ENCODE measurements at places on chromosomes 5 and 9.

GRCh38 chr5:144281784-144282183 lies 111.1 kb downstream of the KCTD16 start:
- DNase-seq: no peak

DNA sequence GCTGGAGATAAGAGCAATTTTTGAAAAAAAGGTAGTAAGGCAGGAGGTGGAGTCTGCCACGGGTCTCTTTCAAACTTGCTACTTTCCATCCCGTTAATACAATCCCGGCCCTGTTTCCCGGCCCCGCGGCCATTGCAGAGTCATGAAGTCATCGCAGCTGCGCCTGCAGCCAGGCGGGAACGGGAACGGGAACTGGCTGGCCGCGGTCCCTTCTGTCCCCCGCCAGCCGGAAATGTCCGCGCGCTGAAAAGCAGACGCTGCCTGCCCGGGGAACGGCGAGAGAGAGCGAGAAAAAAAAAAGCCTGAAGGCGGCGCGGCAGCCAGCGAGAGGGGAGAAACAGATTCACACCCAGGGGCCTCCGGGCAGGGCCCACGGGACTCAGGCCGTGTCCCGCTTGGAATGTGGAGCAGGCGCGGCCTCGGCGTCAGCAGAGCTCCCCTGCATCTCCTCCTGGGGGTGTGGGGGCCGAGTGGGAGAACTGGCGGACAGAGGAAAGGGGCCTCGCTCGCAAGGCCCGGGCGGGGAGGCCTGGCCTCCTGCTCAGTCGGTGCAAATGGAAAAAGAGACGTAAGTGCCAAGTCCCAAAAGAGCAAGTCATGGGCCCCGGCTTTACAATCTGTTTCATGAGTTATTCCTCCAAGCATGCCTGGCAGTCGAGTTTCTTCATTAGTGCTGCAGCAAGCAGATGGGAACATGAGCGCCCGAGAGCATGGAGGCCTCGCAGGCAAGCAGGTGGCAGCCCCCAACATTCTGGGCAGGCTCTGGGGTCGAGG lies 201.2 kb upstream of the GAS1 start:
- no peak for DNase-seq

DNA sequence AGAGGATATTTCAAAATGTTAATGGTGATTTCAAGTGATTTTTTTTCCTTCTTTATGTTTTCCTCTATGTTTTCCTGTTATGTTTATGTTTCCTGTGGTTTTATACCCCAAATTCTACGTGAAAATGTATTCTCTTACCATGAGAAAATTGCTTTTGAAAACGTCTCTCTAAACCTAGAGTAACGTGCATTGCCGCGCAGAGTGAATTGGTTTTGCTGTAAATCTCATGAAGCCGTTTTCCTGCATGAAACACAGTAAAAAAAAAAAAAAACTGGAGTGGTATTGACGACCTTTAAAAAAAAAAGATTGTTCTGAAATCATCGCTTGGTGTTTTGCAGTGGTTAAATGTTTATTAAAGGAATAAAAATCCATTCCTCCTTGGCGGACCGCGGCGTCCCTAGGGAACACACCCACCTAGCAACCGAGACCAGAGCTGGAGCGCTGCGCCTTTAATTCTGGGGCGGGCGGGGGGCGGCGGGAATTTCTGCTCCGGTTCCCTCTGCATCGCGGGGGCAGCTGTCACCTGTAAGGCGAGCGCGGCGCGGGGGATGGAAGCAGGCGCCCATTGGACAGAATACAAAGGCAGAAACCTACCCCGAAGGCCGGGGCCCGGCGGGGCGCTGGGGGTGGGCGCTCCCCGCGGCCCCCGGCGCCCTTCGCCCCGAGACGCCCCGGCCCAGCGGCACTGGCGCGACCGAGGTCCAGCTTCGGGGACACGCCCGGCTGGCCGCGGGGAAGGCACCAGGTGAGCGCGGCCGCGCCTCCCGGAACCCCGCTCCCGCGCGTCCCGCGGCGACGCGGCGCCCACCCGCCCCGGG lies at the start of gene SOWAHA:
Gene SOWAHA, plus strand, starts transcription at position 522 of the 818 bp plus-strand sequence. CDS start 320 bp downstream, outside the sequence.
- DNase-seq: peak; percentile 47

DNA sequence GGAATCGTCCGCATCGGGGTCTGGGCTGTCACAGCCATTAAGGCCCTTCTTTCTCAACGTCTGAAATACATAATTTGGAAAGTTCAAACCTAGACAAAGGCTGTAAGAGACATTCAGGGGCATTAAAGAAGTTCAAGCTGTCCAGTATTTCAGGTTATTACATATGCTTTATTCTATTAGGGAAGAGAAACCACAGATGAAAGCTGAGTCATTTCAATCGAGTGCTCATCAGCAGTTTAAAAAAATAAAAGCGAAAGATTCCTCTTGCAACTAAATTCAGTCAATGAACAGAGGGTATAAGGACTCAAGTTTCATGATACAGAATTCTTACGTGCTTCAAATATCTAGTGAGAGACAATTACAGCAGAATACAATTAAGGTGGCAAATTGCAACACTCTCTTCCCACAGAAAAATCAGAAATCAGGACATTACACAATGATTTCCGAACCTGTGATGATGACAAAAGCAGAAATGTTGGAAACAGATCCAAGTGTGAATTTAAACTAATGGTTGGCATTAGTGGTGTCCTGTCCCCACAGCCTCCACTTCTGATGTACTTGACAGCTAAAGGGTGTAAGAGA lies 121.6 kb downstream of the MEF2C start:
- no peak for DNase-seq

GRCh38 chr9:94086486-94087345 lies 2.5 kb downstream of the PTPDC1 start:
- DNase-seq: no peak

- DNase-seq: no peak
Measured at GRCh38 chr5:55031492-55031891, 7.4 kb downstream of the GZMK start.

GRCh38 chr5:176529741-176530141 lies 7.5 kb downstream of the RNF44 start:
- no peak for DNase-seq

DNA sequence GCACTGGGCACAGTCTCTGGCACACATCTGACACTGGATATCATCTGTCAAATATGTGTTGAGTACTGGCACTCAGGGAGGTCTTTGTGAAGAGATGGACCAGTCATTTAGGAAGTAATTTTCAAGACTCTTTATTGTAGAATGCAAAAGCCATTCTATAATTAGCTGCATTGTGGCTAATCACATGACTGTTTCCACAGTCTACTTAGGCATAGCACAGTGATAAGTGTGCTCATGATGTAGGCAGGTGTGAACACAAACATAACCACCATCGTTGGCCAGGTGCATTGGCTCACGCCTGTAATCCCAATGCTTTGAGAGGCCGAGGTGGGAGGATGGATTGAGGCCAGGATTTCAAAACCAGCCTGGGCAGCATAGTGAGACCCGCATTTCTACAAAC lies 62.2 kb downstream of the CFAP77 start:
- no peak for DNase-seq

DNA sequence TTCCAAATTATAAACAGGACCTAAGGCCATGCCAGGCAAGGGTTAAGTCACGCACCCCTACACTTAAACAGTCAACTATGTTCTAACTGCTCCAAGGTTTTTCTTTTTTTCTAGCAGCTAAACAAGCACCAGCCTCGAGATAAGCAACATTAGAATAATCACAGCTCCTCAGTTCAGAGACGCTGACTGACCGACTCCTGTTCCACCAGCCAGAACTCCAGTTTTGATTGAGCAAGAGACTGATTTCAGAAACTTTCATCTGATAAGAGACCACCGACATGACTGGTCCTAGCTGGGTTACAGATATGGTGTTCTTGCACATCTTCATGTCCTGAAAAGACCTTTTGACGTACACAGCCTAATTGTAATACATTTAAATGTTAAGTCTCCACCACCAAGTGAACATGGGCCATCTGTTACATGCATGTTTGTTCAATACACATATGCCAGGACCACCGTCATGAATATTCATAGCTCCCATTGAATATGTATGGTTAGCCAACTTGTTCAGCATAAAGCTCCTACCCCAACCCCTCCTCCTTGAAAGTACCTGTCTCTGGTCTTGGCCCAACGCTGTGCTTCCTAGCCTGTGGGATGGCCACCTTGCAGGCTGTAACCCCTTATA lies 23.7 kb upstream of the OTULINL start:
- DNase-seq: peak; percentile 97

- DNase-seq: no peak
Measured at GRCh38 chr9:93200989-93201334, 17.0 kb downstream of the WNK2 start.

DNA sequence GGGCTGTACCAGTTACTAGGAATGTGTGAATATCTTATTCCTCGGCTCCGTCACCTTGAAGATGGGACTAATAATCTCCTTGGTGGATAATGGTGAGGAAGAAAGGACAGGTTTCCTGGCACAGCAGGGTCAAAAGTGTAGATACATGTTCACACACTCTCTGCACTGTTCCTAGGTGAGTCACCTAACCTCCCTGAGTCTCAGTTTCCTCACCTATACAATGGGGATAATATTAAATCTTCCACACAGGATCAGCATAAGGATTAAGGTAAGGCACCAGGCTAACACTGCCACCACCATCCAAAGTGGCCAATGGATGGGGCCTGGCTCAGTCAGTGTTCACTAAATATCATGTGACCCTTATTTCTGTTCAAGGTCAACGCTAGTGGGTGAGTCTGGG lies 66.9 kb downstream of the PSMB7 start:
- DNase-seq: no peak

DNA sequence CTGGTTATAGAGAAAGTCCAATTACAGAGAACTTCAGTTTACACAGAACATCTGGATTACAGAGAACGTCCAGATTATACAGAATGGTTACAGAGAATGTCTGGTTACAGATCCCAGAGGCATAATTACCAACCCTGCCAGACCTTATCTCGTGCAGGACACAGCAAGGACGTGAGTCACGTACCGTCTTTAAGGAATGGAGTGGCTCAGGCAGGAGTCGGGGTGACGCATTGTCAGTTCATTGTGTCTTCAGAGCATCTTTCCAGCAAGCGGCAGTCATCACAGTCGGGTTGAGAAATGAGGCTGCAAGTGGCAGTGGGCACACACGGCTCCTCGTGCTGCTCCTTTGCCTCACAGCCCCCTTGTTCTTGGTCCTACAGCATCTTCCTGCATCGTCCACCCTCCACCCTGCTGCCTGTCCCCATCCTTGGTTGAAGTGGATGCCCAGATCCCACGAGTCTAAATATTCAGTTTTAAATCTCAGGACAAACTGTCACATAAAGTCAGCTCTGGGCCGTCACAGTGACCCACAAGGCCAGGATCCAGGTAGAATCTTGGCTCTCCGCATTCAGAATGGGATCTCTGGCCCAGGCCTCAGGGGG lies 30.0 kb upstream of the SLC6A19 start:
- DNase-seq: no peak

DNA sequence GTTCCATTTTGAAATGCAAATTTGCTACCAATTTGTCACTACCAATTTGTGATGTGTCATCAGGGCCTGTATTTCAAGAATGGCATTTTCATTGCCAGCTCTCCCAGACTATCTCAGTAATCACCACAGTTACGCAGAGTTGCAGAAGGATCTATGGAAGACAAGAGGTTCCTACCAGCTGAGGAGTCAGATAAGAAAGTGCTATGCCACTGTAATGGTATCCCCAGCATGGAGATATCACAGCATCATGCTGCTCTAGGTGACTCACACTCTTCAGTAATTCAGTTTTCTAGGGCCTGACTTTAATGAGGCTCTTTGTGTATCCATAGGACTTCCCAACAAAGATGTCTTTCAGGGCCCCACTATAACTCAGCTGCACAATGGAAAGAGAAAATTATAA lies 490.3 kb downstream of the ARHGEF28 start:
- DNase-seq: no peak

DNA sequence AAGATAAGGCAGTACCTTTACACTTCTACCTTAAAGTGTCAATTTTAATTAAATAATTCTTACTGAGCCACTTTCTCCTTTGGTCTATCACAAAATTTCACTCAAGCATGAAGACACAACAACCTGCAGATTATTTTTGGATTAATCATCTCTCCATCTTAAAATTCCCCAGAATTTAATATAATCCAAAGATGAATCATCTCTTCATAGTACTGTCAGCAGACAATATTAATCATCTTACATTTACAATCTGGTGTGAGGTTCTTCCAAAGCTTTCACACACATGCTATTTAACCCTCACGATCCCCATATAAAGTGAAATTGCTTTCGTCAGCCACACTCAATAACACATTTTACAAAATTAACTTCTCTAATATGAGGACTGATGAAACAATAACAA lies 43.0 kb downstream of the LHFPL2 start:
- DNase-seq: no peak

DNA sequence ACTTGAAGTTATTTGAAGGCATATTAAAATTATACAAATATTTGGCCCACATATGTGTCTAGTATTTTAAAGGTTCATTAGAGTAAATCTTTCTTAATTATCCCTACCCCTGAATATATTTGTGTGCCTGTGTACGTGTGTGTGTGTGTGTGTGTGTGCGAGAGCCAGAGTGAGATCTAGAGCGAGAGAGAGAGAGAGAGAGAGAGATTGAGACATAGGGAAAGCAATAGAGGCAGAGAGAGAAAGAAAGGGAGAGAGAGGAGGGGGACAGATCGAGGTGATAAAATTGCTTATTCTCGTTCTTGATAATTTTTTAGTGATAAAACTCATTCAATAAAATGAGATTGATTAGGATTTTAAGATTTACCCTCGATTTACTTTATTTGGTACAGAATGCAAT lies 47.4 kb downstream of the ADAMTS19 start:
- DNase-seq: no peak

GRCh38 chr5:57529864-57530263 lies 47.3 kb upstream of the ACTBL2 start:
- DNase-seq: no peak

GRCh38 chr5:78273436-78273835 lies 21.1 kb downstream of the AP3B1 start:
- DNase-seq: no peak

- no peak for DNase-seq
Measured at GRCh38 chr5:60208716-60209115, 315.2 kb upstream of the PDE4D start.

- DNase-seq: no peak
Measured at GRCh38 chr5:108822211-108822947, 74.7 kb downstream of the FER start.

DNA sequence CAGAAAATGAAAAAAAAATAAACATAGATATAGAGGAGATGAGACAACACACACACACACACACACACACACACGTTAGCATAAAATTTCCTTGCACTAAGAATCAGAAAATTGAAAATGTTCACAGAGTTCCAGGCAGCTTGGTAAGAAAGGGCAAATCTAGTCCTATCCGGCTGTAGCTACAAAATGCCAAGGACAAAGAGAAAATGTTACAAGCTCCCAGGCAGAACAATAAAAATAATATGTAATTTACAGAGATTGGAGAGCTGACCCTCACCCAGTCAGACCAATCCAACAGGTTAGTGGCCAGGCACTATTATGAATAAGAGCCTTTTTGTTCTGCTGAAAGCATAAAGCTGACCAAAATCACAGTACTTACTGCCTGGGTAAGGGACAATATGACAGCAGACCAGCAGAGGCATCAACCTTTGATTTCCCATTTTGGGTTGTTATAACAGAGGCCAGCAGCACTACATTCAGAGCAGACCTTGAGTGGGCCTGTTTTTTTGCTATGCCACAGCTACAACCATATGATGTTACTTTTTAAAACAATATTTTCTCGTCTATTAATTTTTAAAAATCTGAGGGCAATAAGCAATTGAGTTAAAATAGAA lies 892.6 kb downstream of the TAF11L14 start:
- no peak for DNase-seq
